NCI-H1436 (cell line): ENCODE measurements at places on chromosomes 1 and 21.

DNA sequence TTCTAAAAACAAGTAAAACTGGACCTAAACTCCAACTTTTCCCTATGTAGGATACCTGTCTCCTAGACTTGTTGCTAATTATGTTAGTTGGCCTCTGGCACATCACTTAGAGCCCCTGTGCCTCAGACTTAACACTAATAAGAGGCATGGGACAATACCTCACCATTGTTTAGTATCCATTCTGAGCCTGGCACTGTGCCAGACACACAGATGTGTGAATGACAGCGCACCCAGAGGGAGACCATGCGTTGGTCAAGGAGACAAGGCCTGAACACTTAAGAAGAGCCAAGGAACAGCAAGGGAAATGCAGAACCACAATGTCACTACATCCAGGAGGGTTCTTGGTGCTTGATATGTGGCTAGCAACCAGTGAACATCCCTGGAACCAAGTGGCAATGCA lies 189.1 kb downstream of the FGGY start:
- DNase-seq: no peak

GRCh38 chr1:180953291-180954004 lies 40.8 kb downstream of the KIAA1614 start:
- no peak for DNase-seq

DNA sequence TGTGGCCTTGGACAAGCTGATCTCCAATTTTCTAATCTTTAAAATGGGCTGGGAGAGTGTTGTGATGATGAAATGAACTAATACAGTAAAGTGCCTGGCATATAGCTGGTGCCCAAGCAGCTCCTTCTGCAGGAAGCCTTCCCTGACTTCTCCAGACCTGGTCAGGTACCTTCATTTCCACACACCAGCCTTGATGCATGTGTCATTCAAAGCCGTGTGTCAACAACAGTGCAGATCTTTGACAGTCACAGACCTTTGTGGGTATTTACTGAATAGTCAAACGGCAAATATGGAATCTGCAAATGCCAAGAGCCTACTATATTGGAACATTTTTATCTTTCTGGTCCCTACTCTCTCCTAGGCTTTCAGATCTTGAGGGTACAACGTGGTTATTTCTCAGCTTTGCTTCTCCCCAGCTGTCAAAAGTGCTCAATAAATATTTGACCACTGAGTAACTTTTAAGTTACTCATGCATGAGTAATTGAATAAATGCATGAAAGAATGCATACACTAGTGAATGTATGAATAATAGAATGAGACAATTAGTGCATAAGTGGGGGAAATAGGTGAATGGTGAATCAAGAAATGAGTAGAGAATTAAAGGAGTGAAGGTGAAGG lies 75.4 kb downstream of the MDM4 start:
- no peak for DNase-seq

DNA sequence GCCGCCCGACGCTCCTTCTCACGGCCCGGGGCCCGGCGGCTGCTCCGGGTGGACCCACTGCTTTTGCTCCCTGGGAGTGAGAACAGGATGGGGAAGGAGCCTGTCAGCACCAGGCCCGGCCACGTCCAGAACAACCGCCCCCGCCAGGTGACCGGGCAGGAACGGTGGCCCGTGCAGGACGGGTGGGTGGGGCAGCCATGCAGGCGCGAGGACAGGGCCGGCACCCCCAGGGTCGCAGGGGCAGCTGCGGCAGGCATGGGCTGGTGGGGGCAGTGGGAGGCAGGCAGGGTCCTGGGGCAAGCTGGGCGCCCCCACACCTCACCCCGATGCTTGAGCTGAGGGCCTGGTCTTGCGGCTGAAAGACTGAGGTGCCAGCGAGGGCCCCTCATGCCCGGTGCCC lies 5.4 kb downstream of the TAS1R3 start:
- DNase-seq: no peak

DNA sequence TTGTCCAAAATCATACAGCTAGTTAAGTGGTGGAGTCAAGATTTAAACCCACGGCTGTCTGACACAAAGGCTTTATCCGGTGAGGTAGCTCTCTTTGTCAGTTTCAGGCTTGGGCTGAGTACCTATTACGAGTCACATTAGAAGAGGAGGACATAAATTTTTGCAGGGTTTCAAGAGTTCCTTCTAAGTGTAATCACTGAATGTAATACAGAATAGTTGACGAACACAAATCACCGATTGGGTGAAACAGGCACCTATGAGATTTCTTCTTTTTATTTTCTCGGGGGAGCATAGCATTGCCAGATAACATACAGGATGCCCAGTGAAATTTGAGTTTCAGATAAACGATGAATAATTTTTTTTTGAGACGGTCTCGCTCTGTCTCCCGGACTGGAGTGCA lies 847 bp downstream of the PSMD4 start:
- DNase-seq: no peak

DNA sequence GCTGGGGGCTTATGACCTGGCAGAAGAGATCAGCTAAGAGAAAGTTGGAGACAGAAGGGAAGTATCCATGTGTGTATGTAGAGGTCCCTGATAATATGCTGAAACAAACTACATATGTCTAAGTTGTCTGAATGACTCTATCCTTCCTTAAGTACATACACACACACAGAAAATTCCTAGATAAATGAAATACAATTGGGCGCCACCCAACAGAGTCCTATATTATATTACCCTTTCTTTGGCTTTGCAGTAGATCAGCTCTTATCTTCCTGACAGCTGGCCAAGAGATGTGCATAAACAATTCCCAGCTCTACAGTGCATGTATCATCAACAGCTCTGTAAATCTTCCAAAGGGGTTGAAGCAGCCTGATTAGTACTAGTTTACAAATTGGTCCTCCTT lies 40.1 kb downstream of the SORT1 start:
- peak; percentile 45 for DNase-seq

DNA sequence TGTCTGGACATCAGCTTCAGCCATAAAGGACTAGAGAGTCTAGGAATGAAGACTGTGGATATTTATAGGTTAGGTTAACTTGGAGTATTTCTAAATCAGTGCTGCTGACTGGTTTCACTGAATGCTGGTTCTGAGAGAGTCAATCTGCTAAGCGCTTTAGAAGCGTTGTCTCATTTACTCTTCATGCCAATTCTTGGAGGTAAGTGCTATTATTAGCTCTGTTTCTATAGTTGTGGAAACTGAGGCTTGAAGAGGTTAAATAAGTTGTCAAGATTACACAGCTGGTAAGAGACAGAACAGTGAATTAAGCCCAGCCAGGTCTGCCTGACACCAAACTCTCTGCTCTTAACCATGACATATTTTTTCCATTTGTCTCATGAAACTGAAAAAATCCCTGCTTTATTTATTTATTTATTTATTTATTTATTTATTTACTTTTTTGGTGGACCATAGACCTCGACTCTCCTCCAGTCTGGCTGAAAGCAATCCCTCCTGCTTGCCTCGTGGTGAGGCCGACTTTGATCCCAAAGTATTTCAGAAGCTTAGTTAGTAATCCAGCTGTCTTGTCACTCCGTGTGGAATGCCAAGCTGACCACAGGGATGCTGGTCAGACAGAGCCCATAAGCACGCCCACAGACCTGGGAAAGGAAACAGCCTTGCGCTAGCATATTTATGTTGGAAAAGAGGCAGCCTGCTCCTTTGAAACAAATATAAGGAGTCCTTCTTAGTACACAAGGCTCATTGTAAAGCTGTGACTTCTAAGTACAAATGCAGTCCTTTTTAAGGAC lies 16.9 kb downstream of the NTMT2 start:
- DNase-seq: no peak

GRCh38 chr1:114505148-114505561 lies 5.8 kb downstream of the TRIM33 start:
- DNase-seq: no peak

GRCh38 chr1:60655679-60656355 lies 426.5 kb upstream of the NFIA start:
- DNase-seq: peak; percentile 46

GRCh38 chr1:110876748-110877341 lies 3.9 kb downstream of the CD53 start:
- no peak for DNase-seq

DNA sequence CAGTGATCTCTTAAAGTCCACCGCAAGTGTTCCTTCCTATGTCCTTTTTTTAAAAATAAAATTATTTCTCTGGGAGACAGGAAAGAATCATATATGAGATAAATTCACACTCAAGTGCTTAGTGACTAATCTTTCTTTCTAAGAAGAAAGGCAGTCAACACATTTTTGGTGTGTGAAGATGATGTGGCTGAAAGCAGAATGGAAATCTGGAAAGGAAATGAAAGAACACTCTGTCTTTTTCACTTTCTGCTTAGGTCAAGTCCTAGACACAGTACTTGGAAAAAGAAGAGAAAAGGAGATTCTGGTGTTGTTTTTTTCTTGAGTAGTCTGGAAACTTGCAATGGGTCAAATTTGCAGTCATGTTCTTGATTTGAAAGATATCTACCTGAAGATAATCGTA lies 45.5 kb upstream of the PRRX1 start:
- DNase-seq: no peak

DNA sequence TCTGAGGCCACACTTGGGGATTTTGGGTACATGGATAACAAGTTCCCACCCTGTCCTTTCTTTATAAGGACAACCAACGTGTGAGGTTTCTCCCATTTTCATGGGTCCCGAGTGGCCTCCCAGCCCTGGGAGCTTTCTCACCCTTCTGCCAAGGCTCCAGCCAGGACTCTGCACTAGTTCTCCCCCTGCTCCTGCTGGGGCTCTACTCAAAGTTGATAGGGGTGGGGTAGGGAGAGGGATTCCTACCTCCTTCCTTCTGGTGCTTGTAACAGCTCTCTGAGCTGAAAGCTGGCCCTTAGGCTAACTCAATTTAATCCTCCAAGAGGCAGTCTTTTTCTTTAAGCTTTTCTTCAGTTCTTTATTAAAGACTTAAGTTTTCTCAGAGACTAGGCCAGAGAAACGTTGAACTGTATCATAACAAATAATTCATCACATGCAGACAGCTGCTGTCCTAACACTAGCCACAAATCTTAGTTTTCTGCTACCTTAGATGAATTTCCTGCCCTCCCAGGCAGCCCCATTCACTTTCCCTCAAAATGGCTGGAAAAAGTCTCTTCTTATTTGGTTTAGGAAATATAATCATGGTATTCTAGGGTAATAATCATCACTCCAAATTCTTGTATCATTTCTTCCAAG lies 22.4 kb upstream of the DR1 start:
- DNase-seq: no peak

- no peak for DNase-seq
Observed at GRCh38 chr1:154133256-154133655, 21.6 kb downstream of the NUP210L start.

DNA sequence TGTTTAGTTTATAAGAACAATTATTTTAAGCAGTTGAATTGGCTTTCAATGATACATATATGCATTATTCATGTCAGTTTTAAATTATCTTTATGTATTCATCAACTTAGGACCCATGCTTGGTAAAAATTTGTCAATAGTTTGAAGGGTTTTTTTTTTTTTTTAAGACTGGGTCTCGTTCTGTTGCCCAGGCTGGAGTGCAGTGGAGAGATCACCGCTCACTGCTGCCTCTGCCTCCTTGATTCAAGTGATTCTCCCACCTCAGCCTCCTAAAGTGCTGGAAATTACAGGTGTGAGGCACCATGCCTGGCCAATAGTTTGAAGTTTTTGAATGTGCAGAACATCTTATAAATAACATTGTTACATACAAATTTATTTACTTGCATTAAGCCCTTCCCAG lies 1671.0 kb upstream of the B3GALT2 start:
- no peak for DNase-seq
